ENCODE measurements at places on chromosomes 5 and 9. TPM values are rescaled to one million over a fixed set of nuclear protein-coding genes. Genes with fewer than 3 reads are reported as not detected.
A peak's percentile ranks its signal among the peaks of the same experiment; 100 is the strongest.

GRCh38 chr5:77356740-77357139, 135.4 kb downstream of the WDR41 start:
- no peaks in the 10 kb centered on the region for H3K27me3 ChIP-seq
- no peaks in the 10 kb centered on the region for H3K4me1 ChIP-seq
- no peak for DNase-seq
- no peaks in the 10 kb centered on the region for H3K36me3 ChIP-seq
- no peak overlapping the region for H3K4me3 ChIP-seq

- H3K4me3 ChIP-seq, result no peak overlapping the region
- no peak for DNase-seq
- no peaks in the 10 kb centered on the region for H3K27me3 ChIP-seq
- H3K36me3 ChIP-seq, result no peaks in the 10 kb centered on the region
These were observed 259.9 kb downstream of the SYK start for GRCh38 chr9:91061506-91061905.

DNA sequence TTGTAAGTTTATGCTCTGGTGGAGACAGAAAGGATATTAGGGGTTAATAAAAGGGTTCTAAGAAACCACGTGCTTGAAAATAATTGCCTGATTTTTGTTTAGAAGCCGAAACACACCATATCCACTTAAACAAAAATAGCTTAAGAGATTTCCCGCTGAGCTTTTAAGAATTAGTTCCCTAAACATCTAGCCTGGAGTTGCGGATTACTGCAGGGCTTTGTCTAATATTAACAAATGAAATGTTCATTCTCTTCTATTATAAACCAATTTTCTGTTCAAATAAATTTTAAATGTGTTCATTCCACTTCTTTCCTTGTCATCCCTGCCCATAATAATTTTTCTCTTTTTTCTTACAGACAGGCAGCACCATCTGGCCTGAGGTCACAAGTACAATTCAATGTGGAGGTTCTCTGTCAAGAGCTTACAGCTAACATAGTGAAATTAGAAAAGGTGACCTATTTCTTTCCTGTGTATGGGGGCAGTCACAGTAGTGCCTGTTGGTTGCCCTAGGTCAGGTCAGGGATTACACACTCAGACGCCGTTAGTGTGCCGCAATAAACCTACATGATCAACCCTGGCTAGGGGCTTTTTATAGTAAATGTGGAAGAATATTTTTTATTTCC, 65.3 kb downstream of the GRAMD2B start:
- H3K27ac ChIP-seq, result peak overlapping the region; percentile 83
- peak; percentile 38 for DNase-seq
- H3K27me3 ChIP-seq, result no peaks in the 10 kb centered on the region
- H3K4me1 ChIP-seq, result peaks cover 44% of the 10 kb centered on the region
- H3K36me3 ChIP-seq, result peaks cover 11% of the 10 kb centered on the region
- no peak overlapping the region for H3K4me3 ChIP-seq

The FRRS1L gene
- total RNA-seq, result 4.3 TPM

The CBY3 gene
- not detected for total RNA-seq

The ANKRD31 gene
- total RNA-seq, result 0.74 TPM

- no peak overlapping the region for H3K27ac ChIP-seq
- H3K36me3 ChIP-seq, result no peaks in the 10 kb centered on the region
- H3K4me1 ChIP-seq, result no peaks in the 10 kb centered on the region
- H3K27me3 ChIP-seq, result no peaks in the 10 kb centered on the region
- DNase-seq, result peak; percentile 19
- no peak overlapping the region for H3K4me3 ChIP-seq
These were observed 35.3 kb upstream of the IQGAP2 start for GRCh38 chr5:76367623-76368371.

DNA sequence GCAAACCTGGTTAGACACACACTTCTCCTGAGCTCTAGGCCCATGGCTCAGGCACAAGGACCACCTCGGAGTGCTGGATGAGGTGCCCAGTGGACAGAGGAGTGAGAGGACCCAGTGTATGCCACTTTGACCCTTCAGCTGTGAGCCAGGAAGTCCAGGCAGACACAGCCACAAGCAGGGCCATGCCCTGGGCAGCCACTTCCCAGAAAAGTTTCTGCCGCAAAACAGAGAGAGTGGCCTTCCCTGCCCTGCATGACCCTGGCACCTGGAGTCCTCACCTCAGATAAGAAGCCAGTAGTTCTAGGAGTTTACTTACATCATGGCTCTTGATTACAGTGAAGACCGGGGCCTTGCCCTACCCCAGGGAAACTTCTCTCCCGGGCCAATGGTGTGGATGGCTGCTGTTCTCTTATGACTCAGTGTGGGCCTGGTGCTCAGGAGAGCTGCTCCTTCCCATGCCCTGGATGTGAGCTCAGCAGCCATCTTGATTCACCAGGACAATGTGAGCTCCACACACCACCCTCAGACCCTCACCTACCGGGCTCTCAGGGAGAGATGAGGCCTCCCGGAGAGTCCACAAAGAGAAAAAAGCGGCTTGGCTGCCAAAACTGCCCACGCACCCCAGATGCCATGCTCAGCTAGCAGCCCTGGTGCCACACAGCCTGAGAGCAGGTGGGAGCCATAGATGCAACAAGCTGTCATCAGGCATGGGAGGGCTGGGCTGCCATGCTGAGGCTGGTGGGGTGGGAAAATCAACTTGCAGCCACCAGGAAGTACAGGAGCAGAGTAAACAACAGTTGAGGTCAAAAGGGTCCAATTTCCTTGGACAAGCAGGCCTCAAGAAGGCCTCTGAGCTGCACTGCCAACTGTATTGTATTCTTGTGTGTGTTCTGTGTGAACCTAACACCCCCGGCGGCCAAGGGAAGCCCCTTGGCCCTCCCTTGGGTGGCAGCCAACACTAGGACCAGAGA, 11.7 kb upstream of the IRF1 start:
- no peaks in the 10 kb centered on the region for H3K4me1 ChIP-seq
- no peak for DNase-seq
- no peaks in the 10 kb centered on the region for H3K36me3 ChIP-seq
- H3K27me3 ChIP-seq, result no peaks in the 10 kb centered on the region
- no peak overlapping the region for H3K27ac ChIP-seq

The PHF24 gene
- 1.8 TPM for total RNA-seq

DNA sequence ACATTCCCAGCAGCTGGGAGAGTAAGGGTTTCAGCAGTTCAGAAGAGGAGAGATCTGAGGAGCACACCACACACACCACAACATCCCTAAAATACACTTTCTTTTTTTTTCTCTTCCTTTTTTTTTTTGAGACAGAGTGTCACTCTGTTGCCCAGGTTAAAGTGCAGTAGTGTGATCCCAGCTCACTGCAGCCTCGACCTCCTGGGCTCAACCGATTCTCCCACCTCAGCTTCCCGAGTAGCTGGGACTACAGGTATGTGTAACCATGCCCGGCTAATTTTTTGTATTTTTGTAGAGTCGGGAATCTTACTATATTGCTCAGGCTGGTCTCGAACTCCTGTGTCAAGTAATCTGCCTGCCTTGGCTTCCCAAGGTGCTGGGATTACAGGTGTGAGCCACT, 9.7 kb upstream of the UBAP1 start:
- H3K4me1 ChIP-seq, result no peaks in the 10 kb centered on the region
- no peaks in the 10 kb centered on the region for H3K36me3 ChIP-seq
- no peak overlapping the region for H3K4me3 ChIP-seq
- DNase-seq, result no peak
- H3K27ac ChIP-seq, result no peak overlapping the region
- H3K27me3 ChIP-seq, result no peaks in the 10 kb centered on the region

- DNase-seq, result no peak
- H3K27me3 ChIP-seq, result no peaks in the 10 kb centered on the region
- no peak overlapping the region for H3K4me3 ChIP-seq
- H3K4me1 ChIP-seq, result no peaks in the 10 kb centered on the region
- H3K27ac ChIP-seq, result no peak overlapping the region
- no peaks in the 10 kb centered on the region for H3K36me3 ChIP-seq
These were observed 83.3 kb downstream of the DAPK1 start for GRCh38 chr9:87580941-87581438.

DNA sequence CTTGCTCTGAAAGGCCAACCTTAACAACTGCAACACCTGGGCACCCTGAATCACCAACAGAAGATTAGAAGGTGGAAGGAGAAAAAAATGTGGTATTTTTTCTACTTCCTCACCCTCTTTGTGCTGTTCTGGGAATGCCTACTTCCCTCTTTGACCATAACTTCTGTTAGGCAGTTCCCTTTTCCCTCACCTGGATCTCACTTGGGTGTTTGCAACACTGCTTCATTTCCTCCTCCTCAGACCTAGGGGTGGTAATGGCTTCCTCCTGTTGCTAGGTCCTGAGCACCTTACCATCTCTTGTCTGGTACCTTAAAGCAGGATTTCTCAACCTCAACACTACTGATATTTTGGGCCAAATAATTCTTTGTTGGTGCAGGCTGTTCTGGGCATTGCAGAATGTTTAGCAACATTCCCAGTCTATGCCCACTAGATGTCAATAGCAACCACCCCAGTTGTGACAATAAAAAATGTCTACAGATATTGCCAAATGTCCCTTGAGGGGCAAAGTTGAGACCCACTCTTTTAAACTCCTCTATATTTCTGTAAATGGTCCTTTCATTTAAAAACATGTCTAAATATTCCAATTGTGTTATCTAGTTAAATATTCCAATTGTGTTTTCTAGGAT, 300.0 kb upstream of the VLDLR start:
- DNase-seq, result no peak
- H3K4me1 ChIP-seq, result no peaks in the 10 kb centered on the region
- no peaks in the 10 kb centered on the region for H3K36me3 ChIP-seq
- H3K27ac ChIP-seq, result no peak overlapping the region
- no peak overlapping the region for H3K4me3 ChIP-seq

GRCh38 chr5:149618581-149619248, 37.4 kb downstream of the ARHGEF37 start:
- no peaks in the 10 kb centered on the region for H3K27me3 ChIP-seq
- peaks cover 3% of the 10 kb centered on the region for H3K4me1 ChIP-seq
- H3K4me3 ChIP-seq, result no peak overlapping the region

- no peak overlapping the region for H3K27ac ChIP-seq
- no peaks in the 10 kb centered on the region for H3K4me1 ChIP-seq
- no peak overlapping the region for H3K4me3 ChIP-seq
- H3K27me3 ChIP-seq, result no peaks in the 10 kb centered on the region
- H3K36me3 ChIP-seq, result no peaks in the 10 kb centered on the region
These were observed 194.1 kb downstream of the ROR2 start for GRCh38 chr9:91755761-91756509.

The SLC4A9 gene
- total RNA-seq, result not detected

DNA sequence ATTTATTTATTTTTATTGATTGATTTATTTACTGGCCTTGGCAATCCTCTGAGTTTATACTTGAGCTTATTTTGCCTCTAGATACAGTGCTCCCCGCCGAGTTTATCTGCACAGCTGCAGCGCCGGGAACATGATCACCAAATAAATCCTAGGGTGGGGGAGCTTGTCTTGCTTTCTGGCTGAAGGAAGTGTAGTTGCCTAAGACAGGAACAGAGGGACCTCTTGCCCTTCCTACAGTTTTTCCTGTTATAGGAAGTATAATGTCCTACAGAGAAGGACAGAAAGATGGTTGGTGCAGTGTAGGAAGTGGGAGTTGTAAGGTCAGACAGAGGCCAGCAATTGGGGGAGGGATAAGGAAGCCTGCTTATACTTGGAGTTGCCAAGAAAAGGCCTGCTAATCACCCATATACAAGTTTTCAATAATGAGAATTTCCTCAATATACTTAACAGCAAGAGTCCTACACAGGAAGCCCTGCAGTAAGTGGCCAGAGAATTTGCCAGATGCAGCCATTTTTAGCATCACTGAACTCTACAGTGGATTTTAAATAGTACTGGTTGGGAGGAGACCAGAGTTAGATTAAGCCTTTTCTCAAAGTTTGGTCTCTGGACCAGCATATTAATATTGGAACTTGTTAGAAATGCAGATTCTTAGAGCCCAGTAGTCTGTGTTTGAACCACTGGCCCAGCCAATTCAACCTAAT, 7.7 kb downstream of the AOPEP start:
- H3K4me1 ChIP-seq, result no peaks in the 10 kb centered on the region
- DNase-seq, result no peak
- H3K27me3 ChIP-seq, result no peaks in the 10 kb centered on the region
- no peak overlapping the region for H3K27ac ChIP-seq

The PDZD2 gene
- 1.4 TPM for total RNA-seq

GRCh38 chr5:10329820-10330481, 22.2 kb upstream of the CMBL start:
- no peak for DNase-seq
- H3K4me1 ChIP-seq, result peaks cover 6% of the 10 kb centered on the region
- H3K4me3 ChIP-seq, result no peak overlapping the region
- peaks cover 61% of the 10 kb centered on the region for H3K27me3 ChIP-seq
- no peaks in the 10 kb centered on the region for H3K36me3 ChIP-seq

The SLC44A1 gene
- total RNA-seq, result 41.4 TPM

GRCh38 chr9:13948037-13948436, 365.9 kb downstream of the NFIB start:
- no peak overlapping the region for H3K4me3 ChIP-seq
- no peaks in the 10 kb centered on the region for H3K27me3 ChIP-seq
- H3K36me3 ChIP-seq, result no peaks in the 10 kb centered on the region
- DNase-seq, result no peak
- H3K27ac ChIP-seq, result no peak overlapping the region
- H3K4me1 ChIP-seq, result no peaks in the 10 kb centered on the region

- no peak overlapping the region for H3K27ac ChIP-seq
- peaks cover 28% of the 10 kb centered on the region for H3K4me1 ChIP-seq
- no peak overlapping the region for H3K4me3 ChIP-seq
- no peak for DNase-seq
- no peaks in the 10 kb centered on the region for H3K27me3 ChIP-seq
- no peaks in the 10 kb centered on the region for H3K36me3 ChIP-seq
These were observed 240.7 kb downstream of the CSNK1G3 start for GRCh38 chr5:123752552-123753179.

DNA sequence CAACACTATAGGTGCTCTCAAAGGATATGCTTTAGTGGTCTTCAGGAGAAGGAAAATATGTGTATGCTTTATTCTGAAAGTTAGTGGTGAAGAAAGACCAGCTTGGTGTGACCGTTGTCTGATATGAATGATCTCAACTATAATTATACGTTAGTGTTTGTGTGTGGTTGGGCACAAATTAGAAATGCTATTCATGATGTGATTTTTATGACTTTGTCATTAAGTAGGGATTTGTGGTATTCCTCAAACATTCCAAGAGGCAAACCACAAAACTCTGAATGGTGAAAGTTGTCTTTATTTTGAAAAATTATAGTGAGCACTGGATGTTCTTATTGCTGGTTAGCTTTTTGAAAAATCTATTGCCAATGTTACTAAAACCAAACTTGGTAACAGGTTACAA, 6.2 kb upstream of the F2R start:
- peaks cover 13% of the 10 kb centered on the region for H3K4me1 ChIP-seq
- H3K4me3 ChIP-seq, result no peak overlapping the region
- no peak overlapping the region for H3K27ac ChIP-seq
- no peaks in the 10 kb centered on the region for H3K36me3 ChIP-seq
- no peak for DNase-seq
- peaks cover 17% of the 10 kb centered on the region for H3K27me3 ChIP-seq

DNA sequence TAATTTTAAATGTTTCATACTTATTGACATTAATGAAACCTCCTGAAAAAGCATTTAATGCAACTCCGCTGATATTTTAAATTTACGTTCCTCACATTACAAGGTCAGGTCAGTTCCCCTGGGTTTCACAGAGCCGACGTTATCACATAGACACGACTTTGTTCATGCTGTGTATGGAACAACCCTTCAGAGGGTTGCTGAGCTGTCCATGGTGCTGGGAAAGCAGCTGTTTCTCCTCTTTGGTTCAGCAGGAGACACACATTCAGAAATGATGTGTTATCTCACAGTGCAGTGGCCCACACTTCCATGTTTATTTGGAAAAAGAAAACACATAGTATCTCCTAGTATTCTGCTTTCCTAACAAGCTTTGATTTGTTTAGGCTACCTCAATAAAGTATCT, 53.5 kb downstream of the PPP2R2B start:
- no peak overlapping the region for H3K4me3 ChIP-seq
- peak; percentile 77 for DNase-seq
- H3K4me1 ChIP-seq, result no peaks in the 10 kb centered on the region
- H3K27ac ChIP-seq, result no peak overlapping the region
- H3K27me3 ChIP-seq, result no peaks in the 10 kb centered on the region
- no peaks in the 10 kb centered on the region for H3K36me3 ChIP-seq

Measured in neural progenitor cell (in vitro differentiated cells).